ENCODE measurements at places on chromosomes 3 and 15. TPM values are rescaled to one million over a fixed set of nuclear protein-coding genes. Genes with fewer than 3 reads are reported as not detected.

GRCh38 chr3:39933986-39934693 is 124.7 kb downstream of the MYRIP start:
- DNase-seq, result no peak

The FSIP1 gene
- 0.30 TPM for total RNA-seq

- DNase-seq, result no peak
Measured at GRCh38 chr3:101778385-101779046, 495 bp upstream of the NXPE3 start.

GRCh38 chr15:92606126-92606835 is 49.3 kb downstream of the FAM174B start:
- DNase-seq, result no peak

The PAK6 gene
- not detected for total RNA-seq

DNA sequence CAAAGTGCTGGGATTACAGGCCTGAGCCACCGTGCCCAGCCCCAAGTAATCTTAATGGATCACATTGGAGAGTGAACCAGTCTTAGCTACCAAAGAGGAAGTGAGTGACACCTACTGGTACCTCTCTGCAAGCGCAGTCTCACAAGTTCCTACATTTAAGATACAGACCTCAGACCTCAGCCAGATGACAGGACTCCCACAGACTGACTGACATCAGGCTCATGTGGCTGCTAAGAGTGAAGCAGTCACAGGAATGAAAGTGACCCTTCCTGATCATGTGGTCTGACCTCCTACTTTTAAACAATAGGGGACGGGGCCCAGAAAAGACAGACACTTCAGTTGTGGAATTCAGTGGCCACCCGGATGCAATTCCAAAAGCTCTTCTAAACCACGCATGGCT is 36.3 kb upstream of the GNB5 start:
- DNase-seq, result peak; percentile 66

DNA sequence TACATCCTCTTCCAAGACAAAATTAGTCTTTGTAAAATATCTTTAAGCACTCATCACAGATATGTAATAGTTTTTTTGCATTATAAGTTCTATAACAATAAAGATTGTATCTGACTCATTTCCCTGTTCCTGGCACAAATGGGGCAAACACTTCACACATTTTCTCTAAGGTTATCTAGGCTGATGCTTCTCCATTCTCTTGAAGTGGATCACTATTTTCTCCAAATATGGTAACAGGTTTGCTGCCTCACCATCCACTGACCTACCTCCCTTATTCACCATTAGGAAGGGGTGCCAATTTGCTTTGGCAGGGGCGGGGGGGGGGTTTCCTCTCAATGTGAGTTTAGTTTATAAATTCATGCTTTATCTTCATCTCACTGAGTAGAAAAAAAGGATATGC is 767.7 kb upstream of the LMCD1 start:
- DNase-seq, result no peak

All from naive thymus-derived CD8-positive, alpha-beta T cell (primary cell).